ENCODE measurements at places on chromosomes 7 and 10.

DNA sequence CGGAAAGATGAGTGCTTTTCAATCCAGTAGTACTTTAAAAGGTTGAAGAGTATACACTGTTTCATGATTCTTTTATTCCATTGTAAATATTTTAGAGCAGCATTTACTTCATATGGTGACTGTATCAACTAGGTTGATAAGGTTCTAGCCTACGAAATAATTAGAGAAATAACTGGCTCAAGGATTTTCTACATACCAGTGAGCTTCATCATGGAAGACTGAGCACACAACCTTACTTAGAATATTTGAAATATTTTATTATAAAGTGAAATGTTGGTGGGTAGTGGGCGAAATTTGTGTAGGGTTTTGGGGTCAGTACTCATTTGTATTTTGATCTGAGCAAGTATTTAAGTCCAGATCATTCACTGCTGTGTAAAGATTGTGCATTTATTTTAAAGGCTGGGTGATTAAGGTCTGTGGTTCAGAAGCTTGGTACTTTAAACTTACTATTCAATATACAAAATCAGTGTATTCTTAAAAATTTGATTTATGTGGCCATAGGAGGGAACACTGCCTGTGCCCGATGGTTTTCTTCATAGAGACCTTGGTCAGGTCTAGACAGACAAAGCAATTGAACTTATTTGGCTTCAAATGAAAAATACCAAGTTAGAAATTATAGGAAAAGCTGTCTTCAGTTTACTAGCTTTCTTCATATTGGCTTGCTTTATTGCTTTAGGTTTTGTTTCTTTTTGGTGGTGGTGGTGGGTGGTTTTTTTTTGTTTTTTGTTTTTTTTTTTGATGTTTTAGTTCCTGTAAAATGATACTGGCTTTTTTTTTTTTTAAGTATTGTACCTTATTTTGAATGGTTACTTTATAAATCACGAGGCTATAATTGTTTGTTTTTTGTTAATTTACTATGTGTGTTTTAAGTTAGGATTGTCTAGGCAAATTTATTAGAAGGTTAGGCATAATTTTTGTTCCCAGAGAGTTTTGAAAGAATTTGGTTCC lies 3.0 kb downstream of the KMT2E start:
- DNase-seq, result no peak

DNA sequence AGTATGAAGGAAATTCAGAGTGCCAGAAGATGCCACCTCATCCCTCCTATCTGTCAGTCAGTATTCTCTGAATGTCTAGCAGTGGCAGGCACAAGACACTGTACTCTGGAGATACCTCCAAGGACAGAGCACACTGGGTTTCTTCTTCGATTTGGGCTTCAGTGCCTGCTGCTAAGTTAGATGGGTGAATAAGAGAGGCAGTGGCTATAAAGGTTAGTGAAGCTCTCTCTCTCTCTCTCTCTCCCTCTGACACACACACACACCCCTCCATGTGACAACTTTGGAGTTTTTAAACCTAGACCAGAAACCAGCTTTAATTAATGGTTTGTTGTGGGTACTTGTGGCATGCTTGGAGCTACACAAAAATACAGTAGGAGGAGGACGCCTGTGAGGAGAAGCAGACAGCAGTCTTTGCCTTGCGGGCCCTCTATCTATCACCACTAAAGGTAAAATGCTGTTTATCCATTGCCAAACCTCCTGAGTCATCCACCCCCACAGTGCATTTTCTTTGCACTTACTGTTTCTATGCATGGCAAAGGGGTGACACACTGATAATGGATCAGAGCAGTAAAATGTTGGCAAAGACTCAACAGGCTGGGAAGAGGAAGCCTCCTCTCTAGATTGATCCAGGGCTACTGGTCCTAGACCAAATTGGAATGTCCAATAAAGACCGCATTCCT lies 102.5 kb downstream of the TRIL start:
- no peak for DNase-seq

GRCh38 chr7:71694665-71695064 lies 562.7 kb downstream of the GALNT17 start:
- DNase-seq, result no peak

DNA sequence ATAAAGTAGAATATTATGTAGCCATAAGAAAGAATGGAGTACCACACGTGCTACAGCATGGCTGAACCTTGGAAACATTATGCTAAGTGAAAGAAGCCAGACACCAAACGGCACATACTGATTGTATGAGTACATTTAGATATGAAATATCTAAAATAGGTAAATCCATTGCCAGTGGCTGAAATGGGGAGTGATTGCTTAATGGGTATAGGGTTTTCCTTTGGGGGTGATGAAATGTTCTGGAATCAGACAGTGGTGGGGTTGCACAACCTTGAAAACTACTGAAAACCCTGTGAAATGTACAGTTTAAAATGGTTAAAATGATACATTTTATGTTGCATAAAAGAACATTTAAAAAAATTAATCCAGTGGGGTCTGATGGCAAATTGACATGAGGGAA lies 667.9 kb downstream of the AUTS2 start:
- DNase-seq, result no peak

- DNase-seq, result no peak
Measured at GRCh38 chr7:84060760-84061261, 133.8 kb downstream of the SEMA3A start.

- DNase-seq, result peak; percentile 3
Measured at GRCh38 chr10:119350502-119351097, 143.2 kb downstream of the GRK5 start.

GRCh38 chr10:96673318-96674099 lies 46.8 kb downstream of the PIK3AP1 start:
- DNase-seq, result peak; percentile 89

DNA sequence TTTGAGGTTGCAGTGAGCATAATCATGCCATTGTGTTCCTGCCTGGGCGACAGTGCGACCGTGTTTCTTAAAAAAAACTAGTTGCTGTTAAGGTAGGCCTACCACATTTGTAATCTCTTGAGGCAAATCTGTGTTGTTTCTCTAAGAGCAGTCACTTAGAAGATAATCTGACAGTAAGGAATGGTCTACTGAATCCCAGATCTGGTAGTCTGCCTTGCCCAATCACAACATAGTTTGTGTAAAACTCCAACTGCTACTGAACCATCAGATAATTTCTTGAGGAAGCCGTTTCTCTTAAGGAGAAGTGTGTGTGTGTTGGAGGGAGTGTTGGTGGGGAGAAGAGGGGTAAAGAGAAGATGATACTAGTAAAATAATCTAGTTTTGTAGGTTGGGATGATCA lies 5.0 kb downstream of the NRF1 start:
- no peak for DNase-seq

DNA sequence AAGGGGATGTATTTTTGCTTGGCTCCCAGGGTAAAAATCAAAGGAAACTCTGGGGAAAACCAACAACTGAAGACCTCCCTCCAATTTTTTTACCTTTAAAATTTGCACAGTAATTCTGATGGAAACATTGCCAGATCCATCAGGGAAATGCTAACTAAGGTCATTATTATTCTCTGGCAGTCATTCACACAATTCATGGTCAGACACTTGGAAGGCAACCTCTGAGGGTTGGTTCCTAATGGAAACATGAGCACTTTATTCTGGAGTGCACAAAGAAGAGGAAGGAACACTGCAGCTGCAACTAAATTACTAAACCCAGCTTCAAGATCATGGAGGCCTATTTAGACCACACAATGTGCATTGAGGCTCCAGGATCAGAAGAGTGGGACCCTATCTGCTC lies 34.2 kb downstream of the SRI start:
- no peak for DNase-seq

DNA sequence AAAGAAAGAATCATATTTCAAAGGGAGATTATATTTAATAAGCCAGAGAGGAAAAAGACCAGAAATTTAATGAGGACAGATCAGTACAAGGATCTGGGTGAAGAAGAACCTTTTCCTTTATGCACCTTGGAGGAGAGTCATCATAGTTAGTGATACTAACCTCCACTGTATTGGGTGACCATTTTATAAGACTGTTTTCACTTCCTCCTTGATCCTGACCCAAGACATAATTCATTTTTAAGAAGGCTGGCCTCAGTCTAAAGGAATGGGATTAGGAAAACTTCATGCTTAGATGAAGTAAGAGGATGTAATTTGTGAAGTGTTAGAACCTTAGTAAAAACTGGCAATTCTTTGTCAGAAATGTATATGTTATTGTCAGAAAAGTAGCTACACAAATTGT lies 68.6 kb downstream of the ADAM22 start:
- DNase-seq, result no peak

DNA sequence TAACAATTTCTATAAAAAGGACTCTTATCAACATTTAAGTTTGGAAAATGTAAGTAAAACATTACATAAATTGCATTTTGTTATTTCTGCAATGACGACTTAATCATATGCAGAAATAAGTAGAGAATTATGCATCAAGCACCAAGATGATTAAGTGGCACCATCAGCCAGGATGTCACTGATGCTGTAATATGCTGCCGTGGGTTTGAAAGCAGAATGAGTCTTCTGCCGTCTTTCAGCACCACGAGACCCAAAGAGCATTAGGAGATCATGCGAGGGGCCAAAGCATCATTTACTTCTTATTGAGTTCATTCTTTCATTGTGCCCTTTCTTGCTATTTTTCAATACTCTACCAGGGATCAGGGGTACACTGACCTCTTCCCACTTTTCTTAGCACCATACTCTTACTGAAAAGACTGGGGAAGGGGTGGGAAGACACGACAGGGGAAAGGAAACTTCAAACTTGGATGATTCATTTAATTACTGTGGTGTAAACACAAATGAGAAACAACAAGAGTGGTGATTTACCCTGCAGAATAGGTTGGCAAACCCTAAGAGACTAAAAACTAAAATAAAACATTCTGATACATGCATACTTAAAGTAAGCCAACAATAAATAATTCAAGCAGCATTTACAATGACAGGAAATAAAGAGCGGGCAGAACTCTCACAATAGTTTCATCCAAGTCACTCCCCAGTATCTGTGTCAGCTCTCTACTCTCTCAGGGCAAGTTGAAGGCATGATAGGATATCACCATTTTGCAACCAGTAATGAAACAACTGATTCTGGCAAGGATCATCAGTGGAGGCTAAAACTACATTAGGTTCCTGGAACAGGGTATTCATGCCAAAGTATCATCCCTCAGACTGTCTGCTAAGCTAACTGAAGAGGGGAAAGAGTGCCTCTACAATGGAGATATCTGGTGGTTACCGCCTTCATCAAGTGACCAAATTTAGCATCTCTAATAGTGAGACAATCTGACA lies 70.8 kb downstream of the CUL2 start:
- DNase-seq, result no peak

- DNase-seq, result no peak
Measured at GRCh38 chr7:50226145-50226544, 78.4 kb upstream of the IKZF1 start.

- DNase-seq, result no peak
Measured at GRCh38 chr10:63268149-63268797, 135.1 kb downstream of the NRBF2 start.

DNA sequence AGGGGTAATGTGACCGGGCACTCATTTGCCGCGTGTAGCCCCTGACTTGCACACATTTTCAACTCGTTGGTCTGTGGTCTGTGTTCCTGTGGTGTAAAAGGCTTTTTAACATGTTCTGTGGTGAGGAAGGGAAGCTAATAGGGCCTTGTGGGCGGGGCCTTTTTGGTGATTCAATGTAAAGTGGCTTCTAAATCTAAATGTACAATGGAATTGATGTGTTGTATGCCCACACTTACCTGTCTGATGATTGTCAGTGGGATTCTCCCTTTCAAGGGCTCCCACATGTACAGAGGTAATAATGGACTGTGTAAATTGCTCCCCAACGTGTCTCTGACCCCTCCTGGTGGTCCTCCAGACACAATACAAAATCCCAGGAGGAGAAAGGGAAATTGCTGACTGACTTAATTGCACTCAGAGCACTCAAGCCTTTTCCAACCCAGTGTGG lies 43.1 kb upstream of the GATAD1 start:
- no peak for DNase-seq

DNA sequence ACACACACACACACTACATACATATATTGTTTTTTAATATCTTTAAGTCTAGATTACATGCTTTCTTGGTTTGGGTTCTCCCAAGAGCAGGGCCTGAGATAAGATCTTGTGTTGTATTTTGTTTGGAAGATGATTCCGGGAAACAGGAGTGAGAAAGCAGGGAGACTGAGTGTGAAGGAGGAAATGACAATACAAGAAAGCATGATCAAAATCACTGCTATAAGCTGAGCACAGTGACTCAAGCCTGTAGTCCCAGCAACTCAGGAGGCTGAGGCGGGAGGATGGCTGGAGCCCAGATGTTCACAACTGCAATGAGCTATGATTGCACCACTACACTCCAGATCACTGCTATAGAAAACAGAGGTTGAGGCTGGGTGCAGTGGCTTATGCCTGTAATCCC lies 267.6 kb downstream of the SKIDA1 start:
- no peak for DNase-seq

DNA sequence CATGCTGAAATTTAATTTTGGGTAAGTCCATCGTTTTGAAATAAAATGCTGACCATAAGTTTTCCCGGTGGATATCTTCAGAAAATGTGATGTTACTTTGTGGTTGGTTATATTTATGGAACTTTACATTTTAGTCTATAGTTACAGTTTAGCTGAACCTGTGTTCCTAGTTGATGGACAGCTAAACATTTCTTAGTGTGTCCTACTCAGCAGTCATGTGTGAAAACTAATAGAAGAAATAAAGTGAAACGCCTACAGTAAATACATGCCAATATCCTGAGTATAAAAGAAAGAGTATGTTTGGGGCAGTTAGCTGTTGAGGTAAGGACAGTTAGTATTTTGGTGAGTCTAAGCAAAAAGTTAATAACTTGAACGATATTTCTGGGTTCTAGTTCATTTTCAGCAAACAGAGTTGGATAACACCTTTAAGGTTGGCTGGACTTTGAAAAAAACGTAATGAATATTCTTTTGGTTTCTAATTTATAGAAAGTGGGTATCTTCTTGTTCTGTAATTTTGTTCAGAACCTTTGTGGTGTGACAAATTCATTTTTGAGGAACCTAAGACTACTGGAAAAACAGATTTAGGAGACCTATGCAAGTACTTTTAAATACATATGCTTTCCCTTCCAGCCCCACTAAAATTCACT lies 28.7 kb downstream of the LCOR start:
- no peak for DNase-seq

GRCh38 chr10:71210542-71210871 lies 1.9 kb upstream of the UNC5B start:
- no peak for DNase-seq

DNA sequence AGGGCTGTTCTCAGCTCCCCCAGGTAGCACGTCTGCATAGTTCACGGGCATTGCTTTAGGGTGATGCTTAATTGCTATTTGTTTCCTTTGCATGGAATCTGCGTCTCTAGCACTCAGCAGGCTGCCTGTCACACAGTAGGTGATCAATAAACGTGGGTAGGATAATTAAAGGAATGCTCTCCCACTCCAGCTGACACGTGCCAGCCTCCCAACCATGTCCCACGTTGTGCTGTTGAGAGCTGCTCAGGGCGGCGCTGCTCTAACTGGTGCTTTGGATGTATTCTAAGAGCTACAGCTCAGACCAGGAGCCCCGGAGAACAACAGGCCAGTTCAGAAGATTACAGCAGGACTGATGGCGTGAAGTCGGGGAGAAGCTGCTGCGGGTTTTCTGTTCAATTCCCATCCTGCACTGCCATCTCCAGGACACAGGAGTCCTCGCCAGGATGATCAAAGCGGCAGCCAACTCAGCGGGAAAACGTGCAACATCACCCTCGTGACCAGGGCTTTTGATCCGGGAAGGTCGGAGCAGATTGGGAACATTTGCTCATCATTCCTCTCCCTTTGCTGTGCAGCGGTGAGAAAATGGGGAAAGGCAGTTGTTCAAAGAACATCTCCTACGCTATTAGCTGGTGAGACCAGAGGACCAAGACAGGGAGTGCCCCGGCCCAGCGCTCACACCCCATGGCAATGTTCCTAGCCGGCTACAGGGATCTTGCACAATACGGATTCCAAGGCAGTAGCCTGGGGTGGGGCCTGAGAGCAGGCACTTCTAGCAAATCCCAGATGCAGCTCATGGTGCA lies 50.5 kb upstream of the FOXK1 start:
- peak; percentile 83 for DNase-seq
